ENCODE measurements at places on chromosomes 7 and 10. TPM values are rescaled to one million over a fixed set of nuclear protein-coding genes. Genes with fewer than 3 reads are reported as not detected.
A peak's percentile ranks its signal among the peaks of the same experiment; 100 is the strongest.

- peak; percentile 19 for DNase-seq
Observed at GRCh38 chr7:130900471-130901076, 166.6 kb upstream of the KLF14 start.

- no peak for DNase-seq
Observed at GRCh38 chr7:18680576-18680975, 185.0 kb downstream of the HDAC9 start.

- DNase-seq = no peak
Observed at GRCh38 chr7:88002617-88003016, 68.6 kb downstream of the ADAM22 start.

GRCh38 chr10:103692952-103693811 lies 162.2 kb downstream of the SH3PXD2A start:
- DNase-seq = peak; percentile 77

DNA sequence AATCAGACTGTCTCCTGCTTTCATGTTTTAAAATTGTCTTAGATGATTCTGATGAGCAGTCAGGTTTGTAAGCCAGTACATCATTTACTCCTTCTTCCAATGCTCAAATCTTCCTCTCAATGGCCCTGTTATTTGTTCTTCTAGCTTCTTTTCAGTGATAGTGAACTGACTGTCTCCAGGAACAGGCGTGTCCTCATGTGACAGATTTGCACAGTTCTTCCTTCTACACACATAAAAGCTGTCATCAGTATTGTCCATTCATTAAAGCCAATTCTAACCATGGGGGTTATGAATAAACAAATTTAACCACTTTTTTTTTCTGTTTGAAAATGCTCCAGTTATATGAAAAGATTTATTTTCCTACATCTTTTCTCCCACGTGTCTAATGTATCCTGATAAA lies 308.7 kb upstream of the SORCS1 start:
- DNase-seq = no peak

- peak; percentile 42 for DNase-seq
Observed at GRCh38 chr7:55250313-55250712, 114.8 kb upstream of the LANCL2 start.

The AKR1E2 gene
- 14.3 TPM for total RNA-seq

Measured in GM23248 (cell line).